WTC11 (cell line): ENCODE measurements at places on chromosomes 16 and 17. TPM values are rescaled to one million over a fixed set of nuclear protein-coding genes. Genes with fewer than 3 reads are reported as not detected.
A peak's percentile ranks its signal among the peaks of the same experiment; 100 is the strongest.

WNK4 gene
- 1.4 to 1.7 TPM (median 1.5 TPM) in 3 replicates for total RNA-seq

DNA sequence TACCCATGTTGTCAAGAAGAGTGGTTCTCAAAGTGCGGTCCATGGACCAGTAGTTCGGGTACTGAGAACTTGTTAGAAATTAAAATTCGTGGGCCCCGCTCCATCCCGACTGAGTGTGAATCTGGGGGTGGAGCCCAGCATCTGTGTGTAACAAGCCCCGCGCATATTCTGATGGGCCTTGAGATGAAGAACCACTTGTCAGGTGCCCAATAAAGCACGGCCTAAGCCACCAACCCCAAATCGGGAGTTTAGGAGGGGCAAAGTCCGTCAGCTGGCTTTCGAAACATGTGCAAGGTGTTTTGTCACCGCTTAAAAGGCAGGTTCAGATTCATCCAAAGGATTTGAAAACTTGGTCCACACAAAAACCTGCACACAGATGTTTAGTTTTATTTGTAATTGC, 29.5 kb downstream of the PSMD12 start:
- peaks cover 21% of the 10 kb centered on the region for H3K36me3 ChIP-seq

DNA sequence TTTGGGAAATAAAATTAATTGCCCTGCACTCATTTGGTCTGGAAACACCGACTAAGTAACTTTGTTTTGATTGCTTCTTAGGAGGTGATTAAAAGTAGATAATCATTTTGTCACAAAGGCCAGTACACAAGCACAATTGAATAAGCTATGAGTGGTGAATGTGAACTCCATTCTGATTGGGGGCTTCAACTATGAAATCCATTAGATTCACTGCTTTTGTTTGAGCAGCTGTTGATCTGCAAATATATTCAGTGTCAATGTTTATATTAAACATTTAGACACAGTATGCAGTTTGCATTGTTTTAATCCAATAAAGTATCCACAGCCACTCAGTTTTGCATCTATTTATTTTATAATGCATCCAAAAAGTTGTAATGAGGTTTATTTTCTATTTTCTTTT, 817.5 kb downstream of the CDH11 start:
- no peak for DNase-seq
- H3K4me3 ChIP-seq: no peak overlapping the region
- H3K36me3 ChIP-seq: peaks cover 5% of the 10 kb centered on the region; the same call in 1 of the 2 replicates
- no peaks in the 10 kb centered on the region for H3K27me3 ChIP-seq

GRCh38 chr16:14496047-14496770, 133.9 kb downstream of the PARN start:
- H3K36me3 ChIP-seq: no peaks in the 10 kb centered on the region
- peaks cover 55% of the 10 kb centered on the region for H3K4me1 ChIP-seq
- no peak overlapping the region for H3K27ac ChIP-seq
- no peak for DNase-seq
- H3K4me3 ChIP-seq: no peak overlapping the region

GRCh38 chr17:69460963-69461922, 46.7 kb downstream of the MAP2K6 start:
- DNase-seq: no peak
- H3K36me3 ChIP-seq: peaks cover 4% of the 10 kb centered on the region; the same call in 1 of the 2 replicates
- peak overlapping the region; percentile 75; the same call in 1 of the 2 replicates for H3K27ac ChIP-seq
- H3K4me1 ChIP-seq: peaks cover 69% of the 10 kb centered on the region
- H3K27me3 ChIP-seq: no peaks in the 10 kb centered on the region
- H3K4me3 ChIP-seq: no peak overlapping the region

DNA sequence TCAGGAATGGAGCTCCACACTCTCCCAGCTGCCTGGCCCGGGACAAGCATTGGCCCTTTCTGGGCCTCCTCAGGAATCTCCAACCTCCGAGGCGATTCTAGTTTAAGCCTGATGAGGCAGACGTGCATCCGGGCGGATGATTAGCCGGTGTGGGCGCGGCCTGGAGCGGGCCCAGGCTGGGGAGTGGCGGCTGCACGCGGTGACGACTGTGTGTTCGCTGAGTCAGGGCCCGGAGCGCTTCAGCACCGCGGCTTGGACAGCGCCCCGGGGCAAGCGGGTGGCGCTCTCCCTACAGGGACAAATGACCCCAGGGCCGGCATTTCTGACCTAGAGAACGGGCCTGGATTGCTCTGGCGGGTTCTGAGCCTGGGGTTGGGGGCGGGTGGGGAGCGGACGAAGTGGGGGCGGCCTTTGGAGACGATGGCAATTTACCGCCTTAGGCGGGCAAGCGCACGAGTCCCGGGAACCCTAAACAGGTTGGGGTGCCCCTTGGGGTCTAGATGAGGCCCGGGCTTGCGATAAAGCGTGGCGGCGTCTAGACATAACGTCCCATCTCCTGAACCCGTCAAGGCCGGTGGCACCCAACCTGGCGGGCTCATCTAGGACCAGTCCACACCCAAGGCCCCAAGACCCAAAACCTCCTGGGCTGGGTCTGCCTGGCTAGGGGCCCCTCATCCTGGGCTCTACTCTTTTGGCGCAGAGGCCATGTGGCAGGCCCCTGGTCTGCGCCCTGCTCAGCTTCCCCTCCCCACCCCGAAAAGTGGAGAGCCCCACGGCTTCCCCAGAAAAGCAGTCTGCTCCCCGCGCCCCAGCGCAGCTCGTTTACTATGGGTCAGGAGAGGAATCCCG, 22.3 kb upstream of the ZNHIT3 start:
- no peak overlapping the region for H3K27ac ChIP-seq
- peak; percentile 94 for DNase-seq
- no peaks in the 10 kb centered on the region for H3K4me1 ChIP-seq
- H3K36me3 ChIP-seq: no peaks in the 10 kb centered on the region
- H3K27me3 ChIP-seq: peaks cover 43% of the 10 kb centered on the region

GRCh38 chr17:58308985-58309917, 19.3 kb downstream of the TSPOAP1 start:
- H3K36me3 ChIP-seq: no peaks in the 10 kb centered on the region
- no peak overlapping the region for H3K27ac ChIP-seq
- H3K4me3 ChIP-seq: no peak overlapping the region
- DNase-seq: no peak
- no peaks in the 10 kb centered on the region; the same call in 1 of the 2 replicates for H3K27me3 ChIP-seq
- peaks cover 7% of the 10 kb centered on the region for H3K4me1 ChIP-seq
